ENCODE measurements at places on chromosomes 5 and 9.

- no peak for DNase-seq
Observed at GRCh38 chr5:123441408-123441807, 18.2 kb upstream of the CEP120 start.

DNA sequence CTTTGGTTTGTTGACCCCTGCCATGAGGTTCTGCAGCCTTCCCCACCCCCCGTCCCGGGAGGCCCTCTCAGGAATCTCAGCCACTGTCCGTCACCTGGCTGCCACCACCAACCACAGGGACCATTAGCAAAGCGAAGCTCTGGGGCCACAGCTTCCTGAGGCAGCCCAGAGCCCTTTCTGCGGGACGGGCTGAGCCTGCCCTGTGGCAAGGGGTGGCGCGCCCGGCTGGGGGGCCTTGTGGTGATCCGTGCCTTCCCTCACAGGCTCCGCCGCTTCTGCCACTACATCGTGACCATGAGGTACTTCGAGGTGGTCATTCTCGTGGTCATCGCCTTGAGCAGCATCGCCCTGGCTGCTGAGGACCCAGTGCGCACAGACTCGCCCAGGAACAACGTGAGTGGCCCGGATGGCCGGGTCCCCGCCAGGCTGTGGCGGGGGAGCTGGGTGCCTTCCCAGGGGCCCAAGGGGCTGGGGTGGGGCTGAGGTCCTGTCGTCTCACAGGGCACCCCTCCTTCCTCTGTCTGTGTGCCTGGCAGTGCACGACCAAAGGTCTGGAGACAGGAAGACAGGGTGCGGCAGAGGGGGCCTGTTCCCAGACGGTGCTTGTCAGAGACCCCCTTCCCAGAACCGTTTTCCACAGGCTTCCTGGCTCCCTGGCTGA is 169.2 kb downstream of the CACNA1B start:
- DNase-seq = no peak

- DNase-seq = no peak
Observed at GRCh38 chr9:128128836-128129590, 1.5 kb upstream of the PTGES2 start.

DNA sequence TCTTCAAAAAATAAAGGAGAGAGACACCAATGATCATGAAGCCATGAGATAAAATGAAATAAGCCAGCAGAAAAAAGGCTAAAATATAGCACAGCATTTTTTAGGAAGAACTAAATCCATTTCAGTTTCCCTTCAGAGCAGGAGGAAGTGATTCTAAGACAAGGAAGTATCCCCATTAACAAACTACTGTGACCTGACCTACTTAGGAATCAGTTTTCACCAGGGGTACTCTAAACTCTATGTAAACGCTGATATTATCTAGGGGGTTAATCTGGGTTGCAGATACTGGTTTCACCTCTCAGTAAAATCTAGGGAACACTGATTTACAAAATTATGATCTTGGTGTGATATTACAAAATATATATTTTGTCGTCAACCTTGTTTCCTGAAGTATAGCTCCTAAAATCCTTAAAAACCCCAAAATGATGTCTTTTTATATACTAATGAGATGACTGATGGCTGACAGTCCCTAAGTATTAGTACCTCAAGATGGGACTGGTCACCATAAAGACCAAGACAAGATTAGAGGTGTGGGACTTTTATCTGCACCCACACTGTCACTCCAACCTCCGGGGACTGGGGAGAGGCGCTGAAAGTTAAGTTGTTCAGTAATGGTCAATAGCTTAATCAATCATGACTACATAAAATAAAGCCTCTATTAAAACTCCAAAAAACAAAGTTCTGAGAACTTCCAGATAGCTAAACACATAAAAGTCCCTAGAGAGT is 2.9 kb upstream of the FNBP1 start:
- no peak for DNase-seq

DNA sequence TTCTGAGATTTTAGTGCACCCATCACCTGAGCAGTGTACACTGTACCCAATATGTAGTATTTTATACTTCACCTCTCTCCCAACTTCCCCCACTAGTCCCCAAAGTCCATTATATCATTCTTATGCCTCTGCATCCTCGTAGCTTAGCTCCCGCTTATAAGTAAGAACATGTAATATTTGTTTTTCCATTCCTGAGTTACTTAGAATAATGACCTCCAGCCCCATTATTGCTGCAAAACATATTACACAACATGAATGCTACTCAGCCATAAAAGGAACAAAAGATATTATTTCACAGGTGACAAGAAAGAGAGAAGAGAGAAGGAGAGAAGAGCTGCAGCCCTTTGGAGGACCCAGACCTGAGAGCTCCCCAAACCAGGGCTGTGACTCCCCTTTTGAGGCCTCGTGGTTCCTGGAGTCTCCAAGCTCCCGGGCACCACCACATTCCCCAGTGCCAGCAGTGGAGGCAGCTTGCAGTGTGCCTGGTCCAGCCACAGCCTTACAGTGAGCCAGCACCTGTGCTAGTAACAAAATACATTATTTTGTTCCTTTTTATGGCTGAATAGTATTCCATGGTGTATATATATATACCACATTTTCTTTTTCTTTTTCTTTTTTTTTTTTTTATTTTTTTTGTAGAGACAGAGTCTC is 194.5 kb upstream of the DAB2 start:
- DNase-seq = no peak

- DNase-seq = no peak
Observed at GRCh38 chr5:137440795-137441194, 58.3 kb downstream of the SPOCK1 start.

GRCh38 chr9:37990404-37991015 is 78.5 kb downstream of the SHB start:
- DNase-seq = no peak

DNA sequence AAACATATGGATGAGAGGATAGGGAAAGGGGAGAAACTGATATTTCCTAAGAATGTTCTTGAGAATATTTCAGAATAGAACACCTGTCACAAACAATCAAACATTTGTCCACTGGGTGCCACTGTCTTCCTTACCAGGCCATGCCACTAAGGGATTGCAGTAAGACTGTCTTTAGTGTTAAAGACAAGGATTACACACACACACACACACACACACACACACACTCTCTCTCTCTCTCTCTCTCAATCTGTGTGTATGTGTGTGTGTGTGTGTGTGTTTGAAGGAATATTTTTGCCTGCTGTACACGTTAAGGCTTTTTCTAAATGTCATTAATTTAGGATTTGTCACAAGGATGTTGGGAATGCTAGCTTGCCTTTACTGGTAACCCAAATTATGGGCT is 54.4 kb downstream of the CCDC192 start:
- no peak for DNase-seq

GRCh38 chr5:612498-613424 is 621 bp downstream of the CEP72 start:
- DNase-seq = no peak

- DNase-seq = no peak
Observed at GRCh38 chr5:179355976-179356974, 11.0 kb upstream of the ADAMTS2 start.

DNA sequence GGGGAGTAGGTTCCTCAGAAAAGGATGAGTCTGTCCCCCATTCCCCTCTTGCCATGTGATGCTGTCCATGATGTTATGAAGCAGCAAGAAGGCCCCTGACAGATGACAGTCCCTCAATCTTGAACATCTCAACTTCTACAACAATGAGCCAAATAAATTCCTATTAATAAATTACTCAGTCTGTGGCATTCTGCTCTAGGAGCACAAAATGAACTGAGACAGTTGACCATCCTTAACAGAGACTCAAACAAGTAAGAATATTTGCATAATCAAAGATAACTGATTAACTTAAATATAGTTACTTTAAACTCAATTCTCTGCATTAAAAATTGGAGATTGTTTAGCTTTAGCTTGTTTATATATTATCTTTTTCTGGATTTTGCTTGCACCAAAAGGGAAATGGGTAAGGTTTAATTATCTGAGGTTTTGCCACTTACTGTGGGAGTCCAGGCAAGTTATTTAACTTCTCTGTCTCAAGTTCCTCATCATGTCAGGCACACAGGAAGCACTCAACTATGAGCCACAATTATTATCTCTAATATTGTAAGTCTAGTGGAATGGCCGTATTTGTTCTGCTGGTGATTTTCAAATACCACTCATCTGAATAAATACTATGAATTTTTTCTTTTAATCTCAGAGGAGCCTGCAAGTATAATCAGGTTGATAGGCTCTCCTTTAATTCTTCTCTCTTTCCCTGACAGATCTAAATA is 162.9 kb downstream of the TSSK1B start:
- no peak for DNase-seq

- DNase-seq = peak; percentile 16
Observed at GRCh38 chr9:82031538-82032280, 43.1 kb downstream of the SPATA31D1 start.

DNA sequence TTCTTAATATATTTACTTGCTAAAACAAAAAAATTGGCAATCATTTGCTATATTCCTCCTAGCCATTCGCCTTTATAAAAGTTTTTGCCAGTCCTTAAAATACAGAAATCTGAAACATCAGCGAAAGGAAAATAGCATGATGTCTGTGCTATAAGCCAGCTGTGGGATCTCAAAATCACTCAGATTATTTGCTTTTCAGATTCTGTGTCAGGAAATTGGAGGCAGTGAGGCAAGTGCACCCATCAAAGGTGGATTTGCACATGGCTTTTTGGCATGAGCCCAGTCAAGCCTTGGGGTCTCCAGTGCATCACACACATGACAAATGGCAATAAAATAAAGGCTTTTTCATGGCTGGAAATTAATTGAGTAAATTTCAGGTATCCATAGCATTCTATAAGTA is 196.8 kb upstream of the DAPK1 start:
- DNase-seq = no peak

DNA sequence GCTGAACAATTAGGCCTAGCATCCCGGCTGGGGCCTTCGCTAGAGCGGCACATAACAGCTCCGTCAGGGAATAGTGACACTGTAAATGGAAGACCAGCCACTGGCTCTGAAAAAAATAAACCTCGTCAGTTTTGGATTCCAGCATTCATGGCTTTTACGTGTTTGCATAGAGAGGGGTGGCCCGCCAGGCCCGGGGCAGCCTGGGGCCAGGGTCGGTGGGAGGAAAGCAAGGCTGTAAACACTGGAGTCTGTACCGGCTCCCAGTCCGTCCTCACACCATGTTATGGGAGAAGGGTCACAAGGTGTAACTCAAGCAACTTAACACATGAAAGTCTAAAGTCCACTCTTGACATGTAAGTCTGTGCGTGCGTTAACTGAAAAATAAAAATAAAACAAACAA is 11.2 kb downstream of the CCNI2 start:
- DNase-seq = no peak

GRCh38 chr9:27566118-27566517 is 7.2 kb downstream of the C9orf72 start:
- DNase-seq = no peak

- no peak for DNase-seq
Observed at GRCh38 chr9:87307848-87308247, 189.8 kb upstream of the DAPK1 start.

GRCh38 chr5:170092455-170093101 is 13.1 kb upstream of the FOXI1 start:
- no peak for DNase-seq

- DNase-seq = no peak
Observed at GRCh38 chr5:56108246-56108645, 113.5 kb upstream of the IL6ST start.

- peak; percentile 62 for DNase-seq
Observed at GRCh38 chr9:33044677-33045282, 19.7 kb downstream of the DNAJA1 start.

- DNase-seq = no peak
Observed at GRCh38 chr5:82679660-82680059, 397.5 kb downstream of the TMEM167A start.

DNA sequence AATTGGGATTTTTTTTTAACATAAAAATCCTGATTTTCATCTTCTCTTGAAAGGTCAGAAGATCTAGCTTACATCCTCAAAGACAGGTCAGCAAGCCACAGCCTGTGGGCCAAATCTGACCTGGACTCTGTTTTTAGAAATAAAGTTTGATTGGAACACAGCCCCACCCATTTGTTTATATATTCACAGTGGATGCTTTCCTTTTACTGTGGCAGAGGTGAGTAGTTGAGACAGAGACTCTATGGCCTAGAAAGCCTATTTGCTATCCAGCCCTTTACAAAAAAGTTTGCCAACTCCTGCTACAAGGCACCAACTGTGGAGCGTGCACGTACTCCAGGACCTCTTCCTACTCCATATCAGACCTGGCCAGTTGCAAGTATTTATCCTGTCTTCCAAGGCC is 13.4 kb upstream of the CCNJL start:
- no peak for DNase-seq

DNA sequence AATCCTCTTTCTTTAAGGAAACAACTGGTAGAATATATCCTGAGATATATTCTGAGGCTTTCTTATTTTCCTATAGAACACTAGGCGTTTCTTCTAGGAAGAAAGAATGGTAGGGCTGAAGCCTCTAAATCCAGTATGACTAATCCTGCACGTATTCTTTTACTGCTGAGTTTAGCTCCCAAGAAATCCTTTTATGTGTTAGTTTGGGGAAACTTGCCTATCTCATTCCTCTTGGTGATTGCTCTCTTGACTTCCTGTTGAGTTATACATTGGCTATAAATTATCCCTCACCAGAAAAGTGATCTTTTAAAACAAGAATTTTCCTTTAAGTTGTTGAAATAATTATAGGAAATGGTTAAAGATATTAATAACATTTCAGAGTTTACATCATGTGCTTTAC is 422.9 kb downstream of the TMEM161B start:
- DNase-seq = no peak

GRCh38 chr5:129760636-129761325 is 12.9 kb downstream of the MINAR2 start:
- no peak for DNase-seq
